GM10248 (cell line): ENCODE measurements at places on chromosomes 6 and 20.
A peak's percentile ranks its signal among the peaks of the same experiment; 100 is the strongest.

DNA sequence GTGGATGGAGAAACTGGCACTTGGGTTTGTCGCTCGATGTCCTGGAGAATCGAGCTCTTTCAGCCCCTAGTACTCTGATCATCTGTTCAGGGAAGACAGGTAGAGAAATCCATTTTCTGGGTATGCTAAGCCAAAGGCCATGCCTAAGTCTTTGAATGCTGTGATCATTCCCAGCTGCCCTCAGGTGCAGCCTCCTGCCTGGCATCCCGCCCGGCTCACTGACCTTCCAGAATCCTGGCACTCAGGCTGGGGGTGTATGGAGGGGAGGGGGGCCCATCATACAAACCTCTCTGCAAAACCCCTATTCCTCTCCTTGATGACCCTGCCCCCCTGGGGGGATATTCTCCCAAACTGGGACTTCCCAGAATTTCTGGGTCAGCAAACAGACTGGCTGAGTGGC, 28.6 kb downstream of the C20orf203 start:
- DNase-seq = no peak

- DNase-seq = no peak
Measured at GRCh38 chr6:152091851-152092341, 284.4 kb downstream of the ESR1 start.

GRCh38 chr20:58129721-58130151, 98.7 kb downstream of the ANKRD60 start:
- no peak for DNase-seq

GRCh38 chr20:8808202-8808535, 260.7 kb upstream of the PLCB4 start:
- DNase-seq = no peak

DNA sequence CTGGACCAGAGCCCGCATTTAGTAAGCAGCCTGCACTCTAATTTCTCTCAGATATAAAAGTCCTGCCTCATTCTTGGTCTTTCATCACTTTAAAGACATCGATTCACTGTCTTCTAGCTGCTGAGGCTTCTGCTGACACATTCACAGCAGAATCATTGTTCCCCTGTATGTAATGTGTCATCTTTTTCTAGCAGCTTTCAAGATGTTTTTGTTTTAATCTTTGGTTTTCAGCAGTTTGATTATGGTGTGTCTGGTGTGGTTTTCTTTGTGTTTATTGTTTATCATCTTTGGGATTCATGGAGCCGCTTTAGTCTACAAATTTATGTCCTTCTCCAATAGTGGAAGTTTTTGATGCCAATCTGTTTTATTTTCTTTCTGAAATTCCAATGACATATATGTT, 157.3 kb upstream of the STMND1 start:
- no peak for DNase-seq

GRCh38 chr6:38371881-38372280, 267.8 kb downstream of the BTBD9 start:
- DNase-seq = no peak

DNA sequence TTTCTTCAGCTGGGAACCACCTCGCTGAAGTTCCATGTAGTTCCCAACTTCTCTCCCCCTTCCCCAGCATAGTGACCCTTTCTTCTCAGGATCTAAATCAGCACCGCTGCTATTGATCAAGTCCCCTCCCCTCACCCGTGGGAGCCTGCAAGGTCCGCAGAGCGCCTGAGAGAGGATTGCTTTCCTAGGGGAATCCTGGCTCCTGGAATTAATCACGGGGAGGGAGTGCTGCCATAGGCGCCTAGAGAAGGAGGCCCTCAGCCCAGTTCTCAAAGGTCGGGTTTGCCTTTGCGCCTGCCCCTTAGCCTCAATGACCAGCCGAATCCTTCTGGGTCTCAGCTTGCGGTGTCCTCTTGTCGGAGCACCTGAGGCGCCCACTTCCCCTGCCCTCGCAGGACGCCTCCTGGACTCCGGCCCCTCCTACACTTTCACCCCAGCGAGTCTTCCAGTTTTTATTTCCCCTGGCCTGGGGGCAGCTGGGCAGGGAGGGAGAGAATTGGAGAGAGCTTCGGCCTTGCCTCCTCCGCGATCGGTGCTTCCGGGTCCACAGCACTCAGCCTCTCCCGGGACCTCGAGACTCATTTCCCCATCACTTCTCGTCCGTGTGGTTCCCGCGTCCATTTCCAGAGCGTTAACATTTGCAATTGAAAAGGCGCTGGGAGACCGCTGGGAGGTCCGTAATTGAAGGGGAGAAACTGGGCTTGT, 3.1 kb upstream of the NKX2-2 start:
- no peak for DNase-seq

DNA sequence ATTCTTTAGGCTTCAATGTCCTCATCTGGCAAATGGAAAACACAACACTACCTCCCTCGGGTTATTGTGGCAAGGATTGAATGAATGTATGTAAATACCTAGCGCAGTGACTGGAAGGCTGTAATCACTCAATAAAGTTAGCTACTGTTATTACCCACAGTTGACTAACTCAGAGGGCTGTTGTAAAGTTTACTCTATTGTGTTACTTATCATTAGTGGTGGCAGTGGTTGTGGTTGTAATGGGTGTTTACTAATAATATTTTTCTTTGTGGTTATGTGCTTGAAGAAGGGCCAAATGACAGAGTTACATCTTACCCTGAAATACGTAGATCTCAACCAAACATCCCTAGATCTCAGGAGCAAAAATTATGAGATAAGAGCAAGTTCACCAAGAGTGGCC, 42.0 kb upstream of the PXDC1 start:
- no peak for DNase-seq

DNA sequence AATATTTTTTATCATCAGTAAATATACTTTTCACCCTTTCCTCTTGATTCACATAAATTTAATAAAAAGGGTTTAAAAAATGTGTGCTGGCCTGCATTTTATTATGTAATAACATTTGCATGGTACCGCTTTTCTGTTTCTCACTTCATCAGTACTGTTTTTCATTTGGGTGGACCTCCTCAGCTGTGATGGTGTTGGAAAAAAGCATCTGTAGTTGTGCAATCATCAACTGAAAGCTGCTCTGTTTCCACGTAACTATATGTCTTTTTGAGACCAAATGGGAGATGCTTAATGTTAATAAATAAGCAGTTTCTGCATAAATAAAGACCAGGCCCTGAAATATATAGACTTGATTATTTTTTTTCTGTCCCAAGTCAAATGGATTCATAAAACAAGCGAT, 31.6 kb upstream of the CENPW start:
- no peak for DNase-seq

DNA sequence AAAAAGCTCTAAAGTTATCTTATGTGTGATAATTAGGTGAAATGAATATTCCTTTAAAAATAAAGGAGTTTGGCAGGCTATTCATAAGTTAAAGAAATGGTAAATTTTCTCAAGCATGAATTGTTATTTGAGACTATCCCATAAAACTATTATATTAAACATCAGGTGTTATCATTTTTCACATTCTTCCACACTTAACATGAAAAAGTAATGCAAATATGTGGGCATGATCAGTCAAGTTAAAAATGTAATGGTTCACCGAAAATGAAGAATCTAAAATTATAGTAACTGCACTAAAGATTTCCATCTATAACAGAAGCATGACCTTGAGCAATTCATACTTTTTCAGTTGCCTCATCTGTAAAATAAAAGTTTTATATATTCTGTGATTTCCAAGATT, 110.8 kb downstream of the KHDRBS2 start:
- no peak for DNase-seq

DNA sequence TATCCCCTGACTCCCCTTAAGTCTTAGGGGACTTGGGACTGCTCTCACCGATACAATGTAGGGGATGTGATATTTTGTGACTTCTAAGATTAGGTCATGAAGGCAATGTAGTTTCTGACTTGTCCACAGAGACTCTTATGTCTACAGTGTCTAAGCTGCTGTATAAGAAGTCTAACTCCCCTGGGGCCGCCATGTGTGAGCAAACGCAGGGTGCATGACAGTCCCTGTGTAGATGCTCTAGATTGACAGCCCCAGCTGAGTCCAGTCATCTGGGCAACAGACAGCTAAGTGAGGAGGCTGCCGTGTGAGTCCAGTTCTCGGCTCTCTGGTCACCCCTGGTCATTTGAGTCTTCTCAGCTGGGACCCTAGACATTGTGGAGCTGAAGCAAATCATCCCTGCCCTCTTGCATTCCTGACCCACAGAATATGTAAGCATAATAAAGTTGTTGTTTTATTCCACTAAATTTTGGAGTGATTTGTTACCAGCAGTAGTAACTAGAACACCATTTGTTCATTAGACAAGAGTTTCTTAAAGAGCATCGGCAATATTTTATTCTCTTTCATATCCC, 743.3 kb upstream of the CHD6 start:
- no peak for DNase-seq

DNA sequence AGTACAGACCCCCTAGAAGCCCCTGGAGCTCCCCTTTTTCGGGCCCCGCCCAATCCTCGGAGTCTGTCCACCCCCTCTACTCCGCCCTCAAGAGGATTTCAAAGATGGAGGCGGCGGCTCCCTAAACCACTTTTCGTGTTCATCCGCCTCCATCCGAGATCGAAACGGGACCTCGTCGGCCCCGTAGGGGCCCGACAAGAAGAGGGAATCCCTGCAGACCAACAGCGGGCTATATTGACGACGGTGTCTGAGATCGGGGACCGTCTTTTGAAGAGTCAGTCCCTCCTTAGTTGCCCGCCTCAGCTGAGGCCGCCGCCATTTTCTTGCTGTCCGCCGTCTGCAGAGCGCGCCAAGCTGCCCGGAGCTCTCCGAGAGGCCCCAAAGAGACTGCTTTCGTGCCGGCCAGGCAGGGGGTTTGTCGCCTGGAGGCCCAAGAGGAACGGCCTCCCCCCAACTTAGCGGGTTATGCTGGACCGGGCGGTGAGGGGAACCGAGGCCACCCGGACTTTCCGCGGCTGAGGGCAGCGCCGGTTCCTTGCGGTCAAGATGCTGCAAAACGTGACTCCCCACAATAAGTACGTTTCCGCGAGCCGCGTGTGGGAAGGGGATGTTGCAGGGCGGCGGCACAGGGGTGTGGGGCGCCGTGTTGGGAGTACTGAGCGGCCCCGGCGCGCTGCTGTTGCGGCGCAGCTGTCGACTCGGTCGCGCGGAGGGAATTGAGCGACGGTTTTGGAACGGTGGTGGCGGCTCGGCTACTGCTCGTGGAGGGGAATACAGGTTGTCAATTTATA, 4.2 kb downstream of the BRD2 start:
- no peak for DNase-seq

DNA sequence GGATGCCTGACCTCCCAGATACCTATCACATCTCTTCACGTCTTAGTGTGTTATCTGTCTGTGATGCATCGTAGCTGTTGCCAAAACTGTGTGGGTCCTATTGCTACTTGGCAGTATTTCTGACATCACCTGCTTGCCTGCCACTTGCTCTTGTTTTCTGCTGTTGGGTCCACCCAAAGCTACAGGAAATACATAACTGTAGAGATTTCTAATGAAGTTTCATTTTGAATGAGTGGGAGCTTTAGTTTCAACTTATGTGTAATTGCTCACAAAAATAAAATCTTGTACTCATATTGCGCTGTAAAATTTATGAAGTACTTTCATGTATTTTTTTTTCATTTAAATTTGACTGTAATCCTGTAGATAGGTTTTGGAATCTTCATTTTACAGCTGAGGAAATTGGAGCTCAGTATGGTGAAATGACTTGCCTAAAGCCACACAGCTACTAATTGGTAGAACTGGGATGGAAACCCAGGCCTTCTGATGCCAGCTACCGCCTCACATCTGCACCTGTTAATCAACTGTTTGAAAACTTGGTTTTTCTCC, 113.6 kb upstream of the MAN1A1 start:
- peak; percentile 28 for DNase-seq

GRCh38 chr6:150263765-150264404, 104.9 kb upstream of the IYD start:
- no peak for DNase-seq

- no peak for DNase-seq
Measured at GRCh38 chr6:44097782-44098317, 29.4 kb downstream of the MRPL14 start.

- DNase-seq = peak; percentile 50
Measured at GRCh38 chr20:38692436-38693411, 31.6 kb upstream of the SLC32A1 start.

DNA sequence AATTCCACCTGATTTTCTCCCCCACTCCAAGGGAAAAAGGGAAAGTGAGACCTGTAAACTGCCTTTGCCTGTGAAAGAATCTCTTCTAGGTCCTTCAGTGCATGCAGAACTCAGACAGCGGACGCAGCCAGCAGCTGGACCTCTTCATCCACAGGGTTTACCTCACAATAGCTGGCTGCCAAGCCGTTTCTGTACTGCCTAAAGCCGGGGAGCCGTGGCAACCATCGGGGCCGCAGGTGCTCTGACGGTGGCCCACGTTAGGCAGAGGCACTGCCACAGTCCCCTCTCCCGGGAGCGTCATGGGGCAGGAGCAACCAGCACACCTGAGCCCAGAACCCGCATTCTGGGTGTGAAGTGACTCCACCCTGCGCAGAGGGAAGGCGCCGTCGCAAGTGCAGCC, 206.1 kb downstream of the TTLL2 start:
- no peak for DNase-seq

- no peak for DNase-seq
Measured at GRCh38 chr6:43759907-43760206, 10.2 kb upstream of the VEGFA start.

GRCh38 chr20:45987108-45987780, 15.2 kb upstream of the ZNF335 start:
- DNase-seq = peak; percentile 87

DNA sequence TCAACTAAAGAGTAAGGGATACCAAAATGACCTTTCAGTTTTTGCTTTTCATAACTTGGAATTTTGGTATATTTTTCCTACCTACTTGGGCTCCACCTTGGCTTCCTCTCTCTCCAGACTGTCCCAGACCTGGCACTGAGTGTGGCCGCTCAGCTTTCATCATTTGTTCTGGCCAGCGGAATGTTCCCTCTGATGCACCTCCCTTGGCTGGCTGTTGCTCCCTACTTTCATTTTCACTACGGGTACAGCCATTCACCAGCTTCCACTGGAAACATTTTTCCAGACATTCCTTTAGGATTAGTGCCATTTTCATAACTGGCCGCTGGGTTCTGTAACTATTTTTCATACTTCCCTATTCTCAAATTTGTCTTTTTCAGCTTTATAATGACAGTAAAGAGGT, 487.4 kb downstream of the TENT5A start:
- no peak for DNase-seq

GRCh38 chr6:106099235-106099537, 13.1 kb downstream of the PRDM1 start:
- no peak for DNase-seq

GRCh38 chr6:112480553-112480952, 133.4 kb downstream of the RFPL4B start:
- no peak for DNase-seq
